Stimulated activated CD8-positive, alpha-beta memory T cell treated with anti-CD3 and anti-CD28 coated beads, Interleukin-4, amount 100 ng/mL, for 4 hours (primary cell): ENCODE measurements at places on chromosomes 3 and 15.

DNA sequence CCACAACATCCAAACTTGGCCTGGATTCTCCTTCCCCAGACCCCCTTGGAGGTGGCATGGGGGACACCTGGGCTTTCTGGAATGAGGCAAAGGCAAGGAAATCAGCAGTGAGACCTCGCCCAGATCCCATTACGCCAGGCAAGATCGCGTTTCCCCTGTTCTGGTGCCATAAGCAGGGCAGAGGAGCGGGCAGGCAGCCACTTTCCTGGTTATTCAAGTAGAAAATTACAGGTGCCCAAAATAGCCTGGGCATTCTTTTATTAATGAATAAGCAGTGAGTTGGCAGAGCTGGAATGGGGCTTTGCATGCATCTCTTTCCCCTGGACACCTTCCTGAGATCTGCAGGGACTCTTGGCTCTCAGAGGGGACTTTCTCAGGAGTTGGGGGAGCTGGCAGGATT, 31.5 kb upstream of the FAM107A start:
- no peak for DNase-seq

- no peak for DNase-seq
These were observed 78.4 kb upstream of the LIMD1 start for GRCh38 chr3:45515999-45516725.

GRCh38 chr15:38944536-38944935, 379.9 kb upstream of the RASGRP1 start:
- DNase-seq = no peak

DNA sequence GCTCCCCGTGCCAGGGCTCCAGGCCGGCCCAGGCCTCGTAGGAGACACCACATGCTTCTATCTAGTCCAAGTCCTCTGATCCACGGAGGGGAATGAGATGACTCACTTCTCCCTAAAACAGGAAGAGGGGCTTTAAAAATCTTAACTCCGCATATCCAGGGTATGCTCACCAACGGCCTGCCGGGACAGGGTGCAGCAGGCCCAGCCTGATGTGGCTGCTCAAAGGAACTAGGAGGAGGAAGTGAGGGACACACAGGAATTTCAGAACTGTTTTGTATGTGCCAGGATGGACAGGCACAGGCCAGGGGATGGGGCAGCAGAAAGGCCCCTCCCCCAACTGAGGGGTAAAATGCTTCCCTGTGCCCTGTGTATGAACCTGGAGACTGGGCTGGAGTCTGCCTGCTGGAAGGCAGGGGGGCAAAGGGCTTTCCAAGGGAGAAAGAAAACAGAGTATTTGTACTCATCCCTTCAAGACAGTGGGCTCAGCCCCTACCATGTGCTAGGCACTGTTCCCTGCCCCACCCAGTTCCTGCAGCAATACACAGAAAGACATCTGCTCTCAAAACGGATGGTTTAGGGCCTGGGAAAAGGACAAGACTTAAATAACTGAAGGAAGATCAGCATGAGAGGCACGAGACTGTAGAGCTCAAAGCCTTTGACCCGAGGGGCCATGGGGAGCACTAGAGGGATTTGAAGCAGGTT, 22.1 kb downstream of the CHDH start:
- no peak for DNase-seq

DNA sequence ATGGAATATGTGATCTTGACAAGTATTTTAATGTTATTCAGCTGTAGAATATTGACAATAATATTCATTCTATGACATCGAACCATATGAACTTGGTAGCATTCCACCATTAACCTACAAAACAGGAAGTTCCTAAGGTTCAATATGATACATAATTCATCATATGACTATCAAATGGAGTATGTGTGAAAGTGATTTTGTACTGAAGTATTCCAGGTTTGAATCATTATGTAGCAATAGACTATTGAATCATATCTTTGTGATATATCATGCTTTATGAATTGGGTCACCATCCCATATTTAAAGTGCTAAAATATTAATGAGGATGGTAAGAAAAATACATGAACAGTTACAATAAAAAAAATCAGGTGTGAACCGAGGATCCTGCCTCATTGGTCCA, 95.1 kb downstream of the TP63 start:
- no peak for DNase-seq
